ENCODE measurements at places on chromosomes 5 and 9. TPM values are rescaled to one million over a fixed set of nuclear protein-coding genes. Genes with fewer than 3 reads are reported as not detected.

- no peaks in the 10 kb centered on the region for H3K36me3 ChIP-seq
- no peak overlapping the region for H3K27ac ChIP-seq
- no peak for DNase-seq
These were observed 57.1 kb upstream of the NMUR2 start for GRCh38 chr5:152462021-152462721.

GRCh38 chr5:43041669-43042175 is 1.6 kb upstream of the ANXA2R start:
- peaks cover 12% of the 10 kb centered on the region for H3K4me1 ChIP-seq
- peak; percentile 79 for DNase-seq
- H3K4me3 ChIP-seq: peak overlapping the region; percentile 66

- H3K27me3 ChIP-seq: no peaks in the 10 kb centered on the region
- DNase-seq: no peak
- H3K36me3 ChIP-seq: no peaks in the 10 kb centered on the region
- no peaks in the 10 kb centered on the region for H3K4me1 ChIP-seq
- no peak overlapping the region for H3K4me3 ChIP-seq
These were observed 4.0 kb upstream of the TYRP1 start for GRCh38 chr9:12689233-12689632.

DNA sequence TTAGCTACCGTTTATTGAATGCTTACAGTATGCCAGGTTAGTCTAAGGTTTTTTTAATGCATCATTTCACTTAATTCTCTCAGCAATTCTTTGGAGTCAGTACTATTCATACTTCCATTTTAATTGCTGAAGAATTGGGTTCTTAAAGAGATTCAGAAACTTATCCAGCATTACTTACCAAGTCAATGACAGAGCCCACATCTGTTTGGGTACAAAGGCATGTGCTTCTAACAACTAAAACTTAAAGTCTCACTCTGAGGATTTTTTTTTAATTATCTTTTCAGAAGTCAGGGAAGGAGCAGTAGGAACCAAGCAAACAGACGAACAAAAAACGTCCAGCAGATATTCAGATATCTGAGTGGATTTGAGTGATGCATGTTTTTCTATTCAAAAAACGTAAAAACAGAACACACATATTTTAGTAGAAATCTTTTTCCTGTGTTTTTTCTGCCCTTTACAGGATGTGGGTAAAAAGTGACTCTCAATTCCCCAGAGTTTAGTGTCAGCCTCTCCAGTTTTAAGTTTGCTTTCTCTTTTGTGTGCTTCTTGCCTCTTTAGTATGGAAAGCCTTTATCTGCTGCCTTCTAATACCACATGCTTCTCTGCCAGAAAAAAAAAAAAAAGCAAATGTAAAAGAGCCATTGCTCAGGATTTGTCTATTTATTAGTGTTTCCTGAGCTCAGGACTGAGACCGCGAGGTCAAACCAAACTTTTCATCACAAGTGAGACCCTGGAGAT is 118.0 kb downstream of the PRKACG start:
- no peak overlapping the region for H3K4me3 ChIP-seq
- H3K27ac ChIP-seq: no peak overlapping the region
- H3K4me1 ChIP-seq: peaks cover 31% of the 10 kb centered on the region
- no peaks in the 10 kb centered on the region for H3K27me3 ChIP-seq
- no peak for DNase-seq
- H3K36me3 ChIP-seq: no peaks in the 10 kb centered on the region

DNA sequence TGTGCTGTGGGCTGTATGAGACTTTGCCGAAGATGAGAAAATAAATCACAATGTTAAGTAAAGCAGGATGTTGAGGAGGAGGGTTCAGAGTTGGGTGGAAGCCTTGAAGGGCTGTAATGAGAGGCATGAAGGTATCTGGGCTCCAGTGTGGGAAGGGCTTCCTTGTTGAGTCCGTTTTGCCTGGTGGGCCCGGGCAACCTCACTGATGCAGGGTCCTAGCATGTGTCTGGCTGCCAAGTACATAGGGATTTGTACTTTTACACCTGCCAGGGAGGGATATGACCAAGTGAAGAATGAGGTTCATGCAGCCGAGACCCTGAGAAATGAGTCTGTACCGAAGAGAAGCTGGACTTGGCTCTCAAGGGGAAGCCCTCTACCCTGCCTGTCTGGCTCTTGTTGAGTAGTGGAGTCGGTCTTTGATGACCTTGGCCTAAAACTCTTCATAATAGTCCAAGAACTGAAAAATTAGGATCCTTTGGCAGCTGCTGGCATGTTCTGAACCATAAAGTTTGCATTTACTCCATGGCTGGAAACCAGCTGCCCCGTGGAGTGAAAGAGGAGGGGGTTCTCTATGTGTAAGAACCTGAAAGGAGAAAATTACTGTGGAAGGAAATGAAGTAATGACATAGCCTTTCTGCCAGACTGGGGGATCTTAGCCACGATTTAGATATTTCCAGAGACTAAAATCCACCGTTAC is 59.0 kb upstream of the DPYSL3 start:
- no peak for DNase-seq
- H3K27ac ChIP-seq: no peak overlapping the region

DNA sequence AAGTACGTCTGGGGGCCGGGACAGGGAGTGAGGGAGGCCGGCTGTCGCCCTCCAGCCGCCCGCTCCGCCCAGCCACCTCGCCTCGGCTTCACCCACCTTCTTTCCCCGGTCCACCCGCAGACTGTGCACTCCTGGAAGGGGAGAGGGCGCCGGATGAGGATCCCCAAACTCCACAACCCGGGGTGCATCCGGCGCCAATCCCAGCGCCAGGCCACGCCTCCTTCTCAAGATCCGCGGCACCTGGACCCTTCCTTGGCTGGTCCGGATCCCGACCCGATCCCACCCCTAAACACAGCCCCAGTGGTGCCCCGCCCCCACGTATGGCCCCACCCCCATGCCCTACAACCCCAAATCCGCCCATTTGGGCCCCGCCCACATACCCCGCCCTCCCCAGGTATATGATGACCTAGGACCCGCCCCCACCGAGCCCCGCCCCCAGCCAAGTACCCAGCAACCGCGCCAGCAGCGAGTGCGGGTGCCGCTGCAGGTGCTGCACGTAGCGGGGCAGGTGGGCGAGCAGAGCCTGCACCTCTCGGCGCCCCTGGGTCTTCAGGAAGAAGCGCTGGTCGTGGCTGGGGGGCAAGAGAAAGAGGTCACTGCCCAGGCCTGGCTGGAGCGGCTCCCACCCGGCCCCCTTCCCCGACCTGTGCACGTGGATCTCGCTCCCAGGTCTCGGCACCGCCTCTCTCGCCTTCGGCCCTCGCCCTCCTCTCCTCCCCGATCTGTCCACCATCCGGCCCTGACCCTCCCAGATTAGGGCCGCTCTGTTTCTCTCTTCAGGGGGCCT is 3.2 kb downstream of the PIP5KL1 start:
- peak; percentile 84 for DNase-seq
- peaks cover 2% of the 10 kb centered on the region for H3K36me3 ChIP-seq
- peaks cover 50% of the 10 kb centered on the region for H3K4me1 ChIP-seq
- peaks cover 15% of the 10 kb centered on the region for H3K27me3 ChIP-seq
- no peak overlapping the region for H3K27ac ChIP-seq

GRCh38 chr9:15867334-15867733 is 314.5 kb downstream of the CCDC171 start:
- no peak for DNase-seq
- H3K4me3 ChIP-seq: no peak overlapping the region
- no peak overlapping the region for H3K27ac ChIP-seq
- H3K27me3 ChIP-seq: no peaks in the 10 kb centered on the region
- no peaks in the 10 kb centered on the region for H3K4me1 ChIP-seq
- no peaks in the 10 kb centered on the region for H3K36me3 ChIP-seq

DNA sequence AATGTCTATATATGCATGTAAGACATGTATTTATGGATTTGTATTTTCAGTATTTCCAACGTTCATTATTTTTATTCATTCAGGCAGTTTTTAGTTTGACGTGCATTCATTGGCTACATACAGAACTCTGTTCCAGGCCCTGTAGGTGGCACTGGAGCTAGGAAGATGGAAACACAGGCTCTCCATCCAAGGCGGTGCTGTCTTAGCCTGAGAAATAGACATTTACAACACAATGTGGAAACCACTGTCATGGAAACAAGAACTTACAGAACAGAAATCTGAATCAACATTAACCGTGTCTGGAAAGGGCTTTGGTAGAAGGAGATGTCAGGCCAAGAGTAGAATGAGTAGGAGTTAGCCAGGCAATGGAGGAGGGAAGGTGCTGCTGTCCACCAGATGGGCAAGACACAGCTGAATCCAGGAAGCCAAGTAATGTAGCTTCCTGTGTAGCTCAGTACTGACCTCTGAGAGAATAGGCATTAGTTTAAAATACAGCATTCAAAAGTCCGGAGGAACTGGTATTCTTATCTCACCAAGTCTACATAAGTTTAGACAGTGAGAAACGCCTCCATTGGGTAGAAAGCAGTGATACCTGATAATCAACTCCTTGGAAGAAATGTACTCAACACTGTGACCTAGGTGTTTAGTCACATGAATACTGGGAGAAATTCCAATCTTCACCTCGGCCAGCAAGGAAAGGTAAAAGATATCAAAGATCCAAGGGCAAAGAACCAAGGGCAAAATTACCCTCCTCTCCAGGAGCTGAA is 388.6 kb upstream of the CDH6 start:
- no peaks in the 10 kb centered on the region for H3K27me3 ChIP-seq
- H3K36me3 ChIP-seq: no peaks in the 10 kb centered on the region

GRCh38 chr9:132879457-132880323 is 992 bp downstream of the SPACA9 start:
- peaks cover 13% of the 10 kb centered on the region for H3K4me1 ChIP-seq
- H3K27me3 ChIP-seq: no peaks in the 10 kb centered on the region
- DNase-seq: no peak

- no peak overlapping the region for H3K27ac ChIP-seq
- no peak for DNase-seq
- no peak overlapping the region for H3K4me3 ChIP-seq
- H3K27me3 ChIP-seq: no peaks in the 10 kb centered on the region
- H3K4me1 ChIP-seq: no peaks in the 10 kb centered on the region
- H3K36me3 ChIP-seq: no peaks in the 10 kb centered on the region
These were observed 414.8 kb upstream of the CCNH start for GRCh38 chr5:87827539-87827938.

- H3K36me3 ChIP-seq: no peaks in the 10 kb centered on the region
- no peak overlapping the region for H3K27ac ChIP-seq
- no peak for DNase-seq
- no peak overlapping the region for H3K4me3 ChIP-seq
- H3K27me3 ChIP-seq: peaks cover 6% of the 10 kb centered on the region
- H3K4me1 ChIP-seq: peaks cover 6% of the 10 kb centered on the region
These were observed 75.0 kb upstream of the HSPA9 start for GRCh38 chr5:138650196-138650595.

DNA sequence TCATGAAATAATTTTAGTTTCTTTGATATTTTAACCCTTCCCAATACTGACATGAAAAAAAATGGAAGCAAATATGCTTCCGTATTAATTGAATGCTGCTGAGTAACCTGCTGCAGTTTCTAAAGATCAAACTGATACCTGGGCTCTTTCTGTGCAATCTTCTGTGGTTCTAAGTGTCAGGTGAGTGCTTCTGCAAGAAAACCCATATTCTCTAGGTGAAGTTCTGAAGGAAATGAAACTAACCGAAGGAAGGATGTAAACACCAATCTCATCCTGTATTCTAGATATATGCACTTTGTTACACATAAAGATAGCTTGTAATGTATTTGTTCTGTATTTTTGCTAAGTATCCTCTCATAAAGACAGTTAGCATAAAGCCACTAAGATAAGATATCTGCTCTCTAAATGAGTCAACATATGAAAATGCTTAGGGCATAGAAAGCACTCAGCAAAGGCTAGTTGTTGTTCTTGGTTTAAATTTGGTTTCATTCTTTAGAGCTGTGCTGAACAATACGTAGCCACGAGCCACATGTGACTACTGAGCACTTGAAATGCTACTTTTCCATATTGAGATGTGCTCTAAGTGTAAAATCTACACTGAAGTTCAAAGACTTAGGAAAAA is 52.0 kb downstream of the ITGA2 start:
- no peak for DNase-seq
- H3K36me3 ChIP-seq: no peaks in the 10 kb centered on the region
- H3K27me3 ChIP-seq: no peaks in the 10 kb centered on the region
- H3K4me1 ChIP-seq: peaks cover 26% of the 10 kb centered on the region

DNA sequence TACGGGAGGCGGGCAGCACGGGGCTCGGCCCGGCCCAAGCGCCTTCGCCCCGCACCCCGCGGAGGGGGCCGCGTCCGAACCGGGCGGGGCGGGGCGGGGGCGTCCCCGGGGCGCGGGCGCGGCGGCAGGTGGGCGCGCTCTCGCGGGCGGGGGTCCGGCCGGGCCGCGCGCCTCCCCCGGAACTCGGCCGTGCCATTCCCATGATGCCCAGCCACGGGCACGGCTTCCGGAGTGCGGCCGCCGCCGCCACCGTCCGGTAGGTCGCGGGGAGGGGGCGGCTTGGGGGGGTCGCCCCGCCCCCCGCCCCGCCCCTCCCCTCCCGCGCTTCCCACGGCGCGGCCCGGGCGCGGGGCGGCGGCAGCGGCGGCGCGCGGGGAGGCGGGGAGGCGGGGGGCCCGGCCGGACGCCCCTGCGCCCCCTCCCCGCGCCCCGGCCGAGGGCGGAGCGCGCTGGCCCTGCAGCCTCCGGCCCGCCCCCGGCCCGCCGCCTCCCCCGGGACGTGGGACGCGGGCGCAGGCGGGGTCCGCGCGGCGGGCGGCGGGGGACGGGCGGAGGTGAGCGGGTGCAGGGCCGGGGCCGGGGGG is at the start of gene PPP1R26:
TSS of gene PPP1R26 (plus strand) at position 314 of the 584 bp plus-strand sequence. CDS start 4,729 bp downstream, outside the sequence.
- DNase-seq: peak; percentile 60
- peak within 1 kb of the TSS; percentile 88 for H3K27ac ChIP-seq
- H3K4me3 ChIP-seq: peak within 1 kb of the TSS; percentile 73
- H3K36me3 ChIP-seq: peaks cover 14% of the 10 kb centered on the region
- H3K27me3 ChIP-seq: no peaks in the 10 kb centered on the region

GRCh38 chr5:154771383-154771901 is 16.3 kb downstream of the LARP1 start:
- DNase-seq: no peak
- peaks cover 70% of the 10 kb centered on the region for H3K4me1 ChIP-seq
- H3K27ac ChIP-seq: no peak overlapping the region
- no peak overlapping the region for H3K4me3 ChIP-seq

- H3K27me3 ChIP-seq: no peaks in the 10 kb centered on the region
- H3K4me1 ChIP-seq: peaks cover 23% of the 10 kb centered on the region
- no peak for DNase-seq
- H3K36me3 ChIP-seq: no peaks in the 10 kb centered on the region
- H3K27ac ChIP-seq: peak overlapping the region; percentile 31
These were observed 17.2 kb downstream of the PAM start for GRCh38 chr5:102772273-102772672.

GRCh38 chr9:34070606-34071324 is 22.1 kb upstream of the UBAP2 start:
- no peaks in the 10 kb centered on the region for H3K36me3 ChIP-seq
- no peak for DNase-seq
- peaks cover 20% of the 10 kb centered on the region for H3K4me1 ChIP-seq
- H3K4me3 ChIP-seq: no peak overlapping the region
- H3K27me3 ChIP-seq: no peaks in the 10 kb centered on the region
- no peak overlapping the region for H3K27ac ChIP-seq

PCDHB7 gene
- 1.9 TPM for total RNA-seq

PITX1 gene
- 0.47 TPM for total RNA-seq

SHISAL2B gene
- not detected for total RNA-seq

C5orf58 gene
- not detected for total RNA-seq

Measured in lower lobe of right lung (tissue), 2 donors.